ENCODE measurements at places on chromosomes 11 and 22.
A peak's percentile ranks its signal among the peaks of the same experiment; 100 is the strongest.

DNA sequence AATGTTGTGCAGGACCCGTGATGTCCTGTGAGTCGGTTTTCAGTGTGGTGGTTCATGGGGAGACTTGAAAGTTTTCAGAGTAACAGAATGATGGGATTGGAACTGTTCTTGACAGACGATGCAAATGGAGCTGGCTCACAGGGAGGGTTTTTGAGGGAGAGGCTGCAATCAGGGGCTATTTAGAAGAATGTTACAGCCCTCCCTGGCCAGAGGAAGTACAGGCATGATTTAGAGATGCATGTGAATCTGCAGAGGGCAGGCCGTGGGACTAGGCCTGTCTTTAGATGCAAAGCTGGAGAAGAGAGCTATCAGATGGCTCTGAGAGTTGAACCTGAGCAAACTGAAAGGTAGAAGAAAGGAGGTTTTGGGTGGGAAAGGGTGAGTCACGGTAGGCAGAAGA lies 74.6 kb upstream of the YWHAH start:
- no peak for DNase-seq

- DNase-seq, result peak; percentile 33
Observed at GRCh38 chr11:68447015-68447801, 13.3 kb upstream of the PPP6R3 start.

DNA sequence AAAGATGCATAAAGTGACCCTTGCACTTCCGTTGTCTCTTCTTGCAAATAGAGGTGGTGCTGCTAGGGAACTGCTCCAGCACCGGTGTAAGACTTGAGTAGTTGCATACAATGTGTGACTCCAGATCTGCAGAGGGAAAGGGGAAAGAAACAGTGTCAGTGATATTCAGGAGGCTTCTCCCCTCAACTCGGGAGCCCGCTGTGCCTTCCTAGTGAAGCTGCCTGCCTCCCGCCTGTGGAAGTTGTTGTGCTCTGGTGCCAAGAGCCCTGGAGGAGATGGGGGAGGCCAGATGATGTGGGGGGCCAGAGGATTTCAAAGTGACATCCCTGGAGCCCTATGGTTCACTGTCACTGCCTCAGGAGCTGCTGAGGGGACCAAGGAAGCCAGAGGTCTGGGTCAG lies 30.4 kb downstream of the RELT start:
- DNase-seq, result no peak

GRCh38 chr11:116467823-116468222 lies 305.0 kb downstream of the BUD13 start:
- DNase-seq, result no peak

DNA sequence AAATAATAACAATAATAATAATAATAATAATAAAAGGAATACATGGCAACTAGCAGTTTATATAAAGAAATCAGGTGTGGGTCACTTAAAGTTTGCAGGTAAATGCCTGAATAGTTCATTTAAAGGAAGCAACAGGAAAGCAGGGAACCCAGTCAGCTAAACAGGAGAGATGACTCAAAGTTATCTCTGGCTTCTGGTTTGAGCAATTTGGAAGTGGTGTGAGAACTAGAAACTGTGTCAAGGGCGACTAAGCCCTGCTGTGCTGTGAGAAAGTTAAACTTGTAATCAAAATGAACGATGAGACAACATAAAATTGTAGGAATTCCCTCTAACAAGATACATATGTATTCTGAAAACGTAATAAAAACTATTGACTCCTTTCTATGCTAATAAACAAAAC lies 35.5 kb downstream of the SLC22A9 start:
- no peak for DNase-seq

GRCh38 chr22:22085702-22086500 lies 103.3 kb upstream of the TOP3B start:
- peak; percentile 20 for DNase-seq

GRCh38 chr11:111878385-111878848 lies 548 bp downstream of the FDXACB1 start:
- DNase-seq, result no peak

GRCh38 chr11:134097166-134097565 lies 28.3 kb downstream of the JAM3 start:
- DNase-seq, result no peak

DNA sequence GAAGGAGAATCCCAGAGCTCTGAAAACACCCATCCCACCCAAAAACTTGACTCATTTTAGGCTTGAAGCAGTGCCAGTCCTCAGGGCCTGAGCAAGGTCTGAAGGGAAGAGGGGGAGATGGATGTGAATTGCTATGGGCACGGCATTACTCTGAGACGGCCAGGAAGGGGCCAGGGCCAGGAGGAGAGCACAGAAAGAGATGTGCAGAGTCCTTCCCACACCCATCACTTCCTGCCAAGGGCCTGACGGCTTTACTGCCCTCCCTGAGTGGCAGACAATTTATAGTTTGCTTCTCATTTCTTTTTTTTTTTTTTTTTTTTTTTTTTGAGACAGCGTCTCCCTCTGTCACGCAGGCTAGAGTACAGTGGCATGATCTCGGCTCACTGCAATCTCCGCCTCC lies 22.5 kb downstream of the TAB1 start:
- DNase-seq, result no peak

GRCh38 chr11:127994736-127995135 lies 592.6 kb downstream of the ETS1 start:
- DNase-seq, result peak; percentile 34

DNA sequence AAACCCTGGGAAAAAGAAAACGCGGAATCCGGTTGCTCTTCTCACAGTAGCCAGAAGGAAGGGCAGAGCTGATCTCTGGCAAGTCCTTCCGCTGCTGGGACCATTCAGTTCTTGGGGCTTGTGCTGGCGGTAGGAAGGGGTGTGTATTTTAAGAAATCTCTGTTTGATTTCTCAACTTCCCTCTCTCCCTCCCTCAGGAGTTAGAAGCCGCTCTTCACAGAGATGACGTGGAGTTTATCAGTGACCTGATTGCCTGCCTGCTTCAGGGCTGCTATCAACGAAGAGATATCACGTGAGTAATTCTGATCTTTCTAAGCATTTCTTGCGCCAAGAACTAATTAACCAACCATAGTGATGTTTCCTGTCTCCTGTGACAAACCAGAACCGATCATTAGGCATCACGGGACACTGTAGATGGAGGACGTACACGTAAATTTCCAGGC lies 85.9 kb upstream of the SLC25A18 start:
- DNase-seq, result no peak

DNA sequence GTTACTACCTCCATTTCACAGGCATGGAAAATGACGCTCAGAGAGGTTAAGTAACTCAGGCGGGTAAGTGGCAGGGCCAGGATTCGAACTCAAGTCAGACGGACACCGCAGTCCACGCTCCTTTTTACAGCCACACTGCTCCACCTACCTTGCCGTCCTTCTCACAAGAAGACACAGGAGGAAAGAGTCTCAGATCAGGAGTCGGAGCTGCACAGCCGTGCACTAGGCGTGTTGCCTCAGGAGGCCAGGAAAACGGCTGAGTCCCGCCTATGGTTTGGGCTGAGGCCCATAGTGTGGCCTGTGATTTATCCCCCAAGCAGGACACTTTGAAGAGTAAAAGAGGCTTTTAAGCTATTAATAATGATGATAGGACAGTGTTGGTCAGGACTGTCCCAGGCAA lies 44.7 kb upstream of the CD5 start:
- DNase-seq, result no peak

DNA sequence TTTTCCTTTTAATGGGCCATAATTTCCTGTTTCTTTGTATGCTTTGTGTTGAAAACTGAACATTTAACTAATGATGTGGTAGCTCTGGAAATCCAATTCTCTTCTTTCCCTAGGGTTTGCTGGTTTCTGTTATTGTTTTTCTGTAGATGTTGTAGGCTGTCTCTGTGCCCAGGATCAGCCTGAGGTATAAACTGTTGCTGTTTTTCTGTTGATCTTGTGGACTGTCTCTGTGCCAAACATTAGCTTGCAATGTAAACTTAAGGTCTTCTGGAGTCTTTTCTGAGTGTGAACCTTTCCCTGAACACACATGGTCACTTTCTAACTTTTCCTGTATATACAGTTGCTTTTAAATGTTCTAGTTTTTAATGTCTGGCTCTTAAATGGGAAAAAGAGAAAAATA lies 5.9 kb upstream of the TSKU start:
- DNase-seq, result no peak

DNA sequence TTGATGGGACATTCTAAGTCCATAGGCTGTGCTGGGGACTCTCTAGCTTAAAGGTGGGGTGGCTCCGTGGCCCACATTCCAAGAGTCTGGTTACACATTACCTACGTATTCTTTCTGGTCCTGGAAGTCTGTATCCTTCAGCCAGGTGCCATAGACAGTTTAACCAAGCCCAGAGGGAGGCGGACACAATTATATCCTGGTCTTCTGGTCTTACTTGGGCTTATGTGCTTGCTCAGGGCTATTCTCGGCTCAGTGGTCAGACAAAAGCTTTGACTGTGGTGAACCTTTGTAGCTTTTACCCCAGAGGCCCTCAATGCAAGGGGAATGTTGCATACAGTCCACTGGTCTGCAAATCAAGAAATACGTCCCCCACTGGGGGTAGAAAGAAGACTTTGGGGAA lies 3.4 kb upstream of the INCENP start:
- DNase-seq, result no peak

DNA sequence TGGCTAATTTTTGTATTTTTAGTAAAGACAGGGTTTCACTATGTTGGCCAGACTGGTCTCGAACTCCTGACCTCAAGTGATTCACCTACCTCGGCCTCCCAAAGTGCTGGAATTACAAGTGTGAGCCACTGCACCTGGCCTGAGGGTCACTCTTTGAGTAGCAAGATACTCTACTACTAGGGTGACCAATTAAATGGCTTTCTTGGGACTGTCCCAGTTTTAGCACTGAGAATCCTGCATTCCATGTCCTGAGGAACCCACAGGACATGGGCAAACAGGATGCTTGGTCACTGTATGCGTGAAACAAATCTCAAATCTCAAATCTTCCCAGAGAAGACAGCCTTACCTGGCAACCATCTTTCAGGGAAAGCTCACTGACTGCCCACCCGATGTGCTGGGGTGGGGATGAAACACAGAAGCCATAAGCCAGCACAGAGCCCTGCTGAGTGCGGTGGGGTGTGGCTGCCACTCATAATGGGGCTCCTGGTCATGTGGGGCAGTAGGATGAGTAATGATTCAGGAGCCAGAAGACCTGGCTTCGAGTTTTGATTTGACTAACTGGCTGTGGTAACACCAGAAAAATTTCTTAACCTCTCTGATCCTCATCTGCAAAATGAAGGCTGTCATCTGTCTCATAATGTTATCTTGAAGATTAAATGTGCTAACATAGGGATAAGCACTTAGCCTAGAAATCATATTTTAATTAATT lies 11.5 kb downstream of the CLMP start:
- DNase-seq, result peak; percentile 59

DNA sequence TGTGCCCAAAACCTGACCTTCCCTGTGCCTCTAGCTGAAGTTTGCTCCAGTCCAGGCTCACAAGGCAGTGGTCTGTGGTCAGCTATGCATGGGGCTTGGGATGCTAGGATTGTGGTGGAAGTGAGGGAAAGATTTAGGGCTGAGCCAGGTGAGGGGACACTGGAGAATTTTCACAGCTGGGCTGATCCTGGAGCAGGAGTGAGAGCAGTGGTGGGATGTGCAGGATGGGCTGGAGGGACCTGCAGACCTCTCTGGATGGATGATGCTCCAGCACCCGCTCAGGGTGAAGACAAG lies 23.9 kb upstream of the KDM2A start:
- DNase-seq, result no peak

GRCh38 chr11:117193130-117194020 lies 5.8 kb upstream of the TAGLN start:
- DNase-seq, result no peak

- DNase-seq, result no peak
Observed at GRCh38 chr11:58928691-58929090, 10.6 kb upstream of the GLYATL1 start.

DNA sequence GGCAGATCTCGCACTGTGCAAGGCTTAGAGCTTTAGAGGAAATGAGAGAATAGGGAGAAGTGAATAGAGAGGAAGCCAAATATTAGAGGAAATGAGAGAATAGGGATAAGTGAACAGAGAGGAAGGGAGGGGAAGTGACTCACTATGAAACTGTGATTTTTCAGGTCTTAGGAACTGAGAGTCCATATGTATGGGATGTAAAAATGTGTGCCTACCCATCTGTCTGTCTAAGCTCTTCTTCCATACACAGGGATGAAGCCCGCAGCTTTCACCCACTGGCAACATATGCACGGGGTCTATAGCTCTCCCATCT lies 6.4 kb upstream of the CCDC86 start:
- no peak for DNase-seq

- DNase-seq, result no peak
Observed at GRCh38 chr11:30823119-30823518, 237.0 kb upstream of the MPPED2 start.

DNA sequence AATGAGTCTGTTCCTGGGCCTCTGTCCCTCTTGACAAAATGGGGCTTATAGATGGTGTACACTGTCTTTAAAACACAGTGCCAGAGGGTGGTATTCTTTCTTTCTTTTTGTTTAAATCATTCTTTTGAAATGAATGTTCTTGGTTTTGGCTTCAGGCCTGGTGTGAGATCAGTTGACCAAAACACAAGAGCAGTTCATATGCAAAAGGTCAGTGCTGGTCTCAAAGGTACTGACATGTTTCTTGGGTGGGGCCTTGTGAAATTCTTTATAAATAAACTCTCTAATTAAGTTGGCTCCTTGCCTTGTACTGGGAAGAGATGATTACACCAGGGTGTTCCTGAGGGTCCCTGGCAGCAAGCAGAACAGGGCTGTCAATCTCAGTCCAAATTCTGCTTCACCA lies 110.0 kb downstream of the FBXO7 start:
- no peak for DNase-seq

- no peak for DNase-seq
Observed at GRCh38 chr11:134468796-134469195, 56.8 kb upstream of the B3GAT1 start.

GRCh38 chr11:68651208-68651984 lies 32.9 kb upstream of the GAL start:
- DNase-seq, result no peak

- DNase-seq, result no peak
Observed at GRCh38 chr11:106063009-106063408, 14.1 kb downstream of the KBTBD3 start.

DNA sequence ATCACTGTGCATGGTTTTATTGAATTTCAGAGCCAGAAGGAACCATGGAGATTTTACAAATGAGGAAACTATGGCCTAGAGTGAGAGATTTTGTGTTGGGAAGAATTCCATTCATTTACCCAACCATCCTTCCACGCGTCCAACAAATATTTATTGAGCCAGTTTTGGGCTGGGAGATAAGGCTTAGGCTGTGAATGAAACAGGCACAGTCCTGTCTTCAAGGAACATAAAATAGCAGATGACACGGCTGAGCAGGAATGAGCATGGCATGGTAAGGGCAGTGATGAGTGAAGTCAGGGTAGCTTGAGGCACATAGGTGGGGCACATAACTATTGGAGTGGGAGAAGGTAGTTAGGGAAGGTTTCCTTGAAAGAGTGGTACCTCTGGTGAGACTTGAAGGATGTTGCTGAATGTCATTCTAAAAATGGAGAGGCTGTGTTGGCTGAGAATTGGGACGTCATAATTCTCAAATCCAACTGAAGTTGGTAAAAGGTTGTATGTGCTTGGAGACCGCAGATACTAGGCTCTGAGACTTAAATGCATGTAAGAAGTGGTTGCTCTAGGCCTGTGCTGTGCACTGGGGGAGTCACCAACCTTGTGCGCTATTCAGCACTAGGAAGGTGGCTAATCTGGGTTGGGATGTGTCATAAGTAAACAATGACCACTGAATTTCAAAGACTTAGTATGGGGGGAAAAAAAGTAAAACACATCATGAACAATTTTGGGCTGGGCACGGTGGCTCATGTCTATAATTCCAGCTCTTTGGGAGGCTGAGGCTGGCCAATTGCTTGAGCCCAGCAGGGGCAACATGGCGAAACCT lies 51.9 kb downstream of the TEAD1 start:
- DNase-seq, result peak; percentile 56

GRCh38 chr11:133951327-133952198 lies 5.2 kb downstream of the IGSF9B start:
- no peak for DNase-seq

GRCh38 chr11:123231256-123231655 lies 36.2 kb upstream of the CLMP start:
- peak; percentile 41 for DNase-seq

All from RCC 7860 (cell line).